ENCODE measurements at places on chromosomes 3 and 15. TPM values are rescaled to one million over a fixed set of nuclear protein-coding genes. Genes with fewer than 3 reads are reported as not detected.

The ALDH1L1 gene
- total RNA-seq, result not detected

The SKOR1 gene
- total RNA-seq, result 0.21 TPM

GRCh38 chr3:73080216-73080966, 18.9 kb downstream of the EBLN2 start:
- DNase-seq, result no peak

DNA sequence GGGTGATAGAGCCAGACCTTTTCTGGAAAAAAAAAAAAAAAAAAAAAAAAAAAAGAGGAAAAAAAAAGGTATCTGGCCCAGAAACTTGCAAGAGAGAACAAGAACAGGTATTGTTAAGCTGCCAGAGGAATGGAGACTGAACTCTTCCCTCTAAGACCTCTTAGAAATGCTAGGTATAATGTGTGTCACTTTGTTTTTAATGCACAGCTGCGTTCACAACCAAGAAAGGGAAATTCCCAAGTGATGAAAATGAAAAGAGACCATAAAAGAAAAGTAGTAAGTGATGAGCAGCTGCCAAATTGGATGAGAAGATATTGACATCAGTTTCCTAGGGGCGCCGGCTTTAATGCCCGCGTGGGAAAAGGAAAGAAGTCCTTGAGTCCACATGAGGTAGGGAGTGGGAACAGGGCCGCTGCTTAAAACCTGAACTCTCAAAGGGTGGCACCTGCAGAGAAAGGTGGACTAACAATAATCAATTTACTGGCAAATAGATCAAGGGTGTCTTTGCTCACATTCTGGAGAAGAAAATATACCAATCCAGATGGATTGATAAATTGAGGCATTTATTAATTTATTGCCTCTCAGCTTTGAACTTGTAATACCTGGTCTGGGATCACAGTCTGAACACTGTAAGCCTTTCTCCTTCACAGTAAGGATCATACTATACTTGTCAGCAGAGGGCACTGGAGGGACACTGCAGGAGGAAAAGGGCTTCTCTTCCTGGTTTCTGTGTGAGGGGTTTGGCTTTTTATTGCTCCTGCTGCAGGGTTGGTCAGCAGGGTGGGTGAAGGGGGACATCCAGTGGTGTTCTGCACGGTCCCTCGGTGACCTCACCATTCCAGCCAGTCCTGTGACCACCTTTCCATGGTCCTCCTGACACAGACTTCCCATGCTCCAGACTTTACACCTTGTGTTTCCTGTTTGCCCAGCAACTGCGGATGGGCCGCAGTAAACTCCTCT, 131.6 kb downstream of the AQP9 start:
- DNase-seq, result peak; percentile 28

GRCh38 chr3:155739154-155739553, 5.7 kb downstream of the PLCH1 start:
- no peak for DNase-seq

Data from activated T-helper 1 cell treated with anti-CD3 and anti-CD28 coated beads, Interleukin-12 subunit alpha, Interleukin-12 subunit beta, Interleukin-2, Interleukin-4 antibody, amounts not matched to agents 30 ng/mL and 10 ng/mL and 1 ng/mL, durations not matched to agents 14 hours and 24 hours and 36 hours (primary cell).